Stimulated activated CD4-positive, alpha-beta T cell treated with anti-CD3 and anti-CD28 coated beads, Interleukin-4, amount 100 ng/mL, for 4 hours (primary cell): ENCODE measurements at places on chromosomes 1 and 21.

DNA sequence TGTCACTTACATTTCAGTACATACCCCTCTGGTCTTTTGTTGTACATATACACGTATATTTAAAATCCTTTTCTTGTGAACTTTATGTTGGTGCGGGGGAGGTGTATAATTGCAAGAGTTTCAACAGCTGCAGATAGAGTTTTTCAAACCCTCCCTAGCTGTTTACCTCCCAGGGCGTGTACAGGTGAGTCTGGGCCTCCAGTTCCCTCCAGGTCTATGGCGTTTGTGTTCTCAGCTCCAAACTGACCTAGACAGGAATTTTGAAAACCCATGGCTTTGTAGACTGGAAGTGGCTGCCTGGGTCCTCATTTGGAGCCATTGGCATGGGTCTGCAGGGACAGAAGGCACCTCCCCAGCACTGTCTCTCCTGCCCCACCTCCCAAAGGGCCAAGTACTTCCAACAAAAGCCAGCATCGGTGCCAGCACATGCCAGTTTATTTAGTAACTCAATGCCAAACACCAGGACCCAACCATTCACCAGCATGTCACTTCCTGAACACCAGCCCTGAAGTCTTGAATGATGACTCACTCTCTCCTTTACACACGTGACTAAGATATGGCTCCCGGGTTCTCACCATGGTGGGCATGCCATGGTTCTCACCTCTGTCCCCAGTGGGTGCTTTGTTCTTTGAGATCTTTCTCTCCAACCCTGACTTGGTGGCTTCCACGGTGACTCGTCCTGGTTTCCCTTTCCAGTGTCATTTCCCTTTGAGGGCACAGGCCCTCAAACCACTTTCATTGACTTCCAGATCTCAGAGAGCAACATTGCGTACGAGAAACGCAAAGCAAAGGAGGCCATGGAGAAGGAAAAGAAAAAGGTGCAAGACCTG is 57.3 kb upstream of the EFHD2 start:
- peak; percentile 9 for DNase-seq

DNA sequence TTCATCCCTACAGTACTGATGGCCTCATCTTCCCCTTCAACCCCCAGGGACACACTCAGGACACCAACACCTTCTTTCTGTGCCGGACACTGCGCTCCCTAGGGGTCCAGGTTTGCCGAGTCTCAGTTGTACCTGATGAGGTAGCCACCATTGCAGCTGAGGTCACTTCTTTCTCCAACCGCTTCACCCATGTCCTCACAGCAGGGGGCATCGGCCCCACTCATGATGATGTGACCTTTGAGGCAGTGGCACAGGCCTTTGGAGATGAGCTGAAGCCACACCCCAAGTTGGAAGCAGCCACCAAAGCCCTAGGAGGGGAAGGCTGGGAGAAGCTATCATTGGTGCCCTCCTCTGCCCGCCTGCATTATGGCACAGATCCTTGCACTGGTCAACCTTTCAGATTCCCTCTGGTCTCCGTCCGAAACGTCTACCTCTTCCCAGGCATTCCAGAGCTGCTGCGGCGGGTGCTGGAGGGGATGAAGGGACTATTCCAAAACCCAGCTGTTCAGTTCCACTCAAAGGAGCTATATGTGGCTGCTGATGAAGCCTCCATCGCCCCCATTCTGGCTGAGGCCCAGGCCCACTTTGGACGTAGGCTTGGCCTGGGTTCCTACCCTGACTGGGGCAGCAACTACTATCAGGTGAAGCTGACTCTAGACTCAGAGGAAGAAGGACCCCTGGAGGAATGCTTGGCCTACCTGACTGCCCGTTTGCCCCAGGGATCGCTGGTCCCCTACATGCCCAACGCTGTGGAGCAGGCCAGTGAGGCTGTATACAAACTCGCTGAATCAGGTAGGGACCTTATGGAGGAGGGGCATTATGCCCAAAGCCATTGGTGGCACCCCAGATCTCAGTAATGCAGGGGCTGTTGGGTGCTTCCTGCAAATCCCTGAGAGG is 5.1 kb upstream of the LENEP start:
- no peak for DNase-seq

- DNase-seq: no peak
Observed at GRCh38 chr1:116372191-116372590, 853 bp upstream of the ATP1A1 start.

DNA sequence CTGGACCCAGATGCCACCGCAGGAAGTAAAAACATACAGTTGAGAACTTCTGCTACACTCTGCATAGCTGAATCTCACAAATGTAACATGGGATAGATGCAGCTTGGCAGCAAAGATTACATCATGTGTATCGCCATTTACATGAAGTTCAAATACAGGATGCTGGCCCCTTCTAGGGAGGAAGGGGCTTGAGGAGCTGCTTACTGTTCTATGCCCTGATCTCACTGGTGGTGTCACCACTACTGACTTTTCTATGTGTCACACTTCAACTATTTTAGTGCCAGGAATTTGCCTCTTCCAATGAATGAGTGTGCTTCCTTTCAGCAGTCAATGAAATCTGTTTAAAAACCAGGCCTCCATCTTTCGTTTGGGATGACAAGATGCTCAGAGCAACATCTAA is 31.1 kb downstream of the MRAP start:
- DNase-seq: no peak

DNA sequence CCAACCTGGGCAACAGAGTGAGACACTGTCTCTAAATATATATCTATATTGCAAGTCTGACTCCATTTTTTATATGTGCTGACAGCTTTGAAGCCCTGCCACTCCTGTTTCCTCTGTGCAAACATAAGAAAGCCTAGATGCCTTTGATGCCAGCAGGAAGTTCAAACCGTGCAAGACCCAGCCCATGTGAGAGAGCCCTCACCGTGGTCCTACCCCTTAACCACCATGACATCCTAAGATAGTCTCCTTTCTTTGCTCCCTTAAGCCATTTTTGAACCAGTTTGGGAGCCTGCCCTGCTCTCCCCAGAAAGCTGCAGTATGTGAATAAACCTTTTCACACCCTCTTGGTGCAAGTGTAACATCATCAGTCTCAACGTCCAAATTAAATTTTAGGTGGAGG is 3.7 kb upstream of the DIPK1A start:
- DNase-seq: no peak

GRCh38 chr1:91575909-91576519 is 75.4 kb downstream of the CDC7 start:
- no peak for DNase-seq

DNA sequence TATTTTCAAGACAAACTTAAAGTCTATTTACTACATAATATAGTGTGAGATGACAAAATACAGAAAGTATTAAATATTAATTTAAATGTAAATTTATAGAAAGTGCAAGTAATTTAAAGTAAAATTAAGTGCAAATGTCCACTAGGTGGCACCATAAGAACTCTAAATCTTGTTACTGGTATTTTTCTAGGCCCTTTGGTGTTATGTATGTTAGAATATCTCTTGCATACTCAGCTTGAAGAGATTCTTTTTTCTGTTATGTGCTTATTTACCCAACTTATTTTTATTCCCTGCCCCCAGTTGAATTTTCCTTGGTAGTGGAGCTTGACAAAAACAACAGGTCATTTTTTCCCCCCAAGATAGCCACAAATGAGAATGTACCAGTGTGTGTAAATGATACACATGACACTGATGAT is 71.5 kb downstream of the RPS6KC1 start:
- no peak for DNase-seq

- DNase-seq: no peak
Observed at GRCh38 chr21:16800536-16801275, 712.1 kb upstream of the CXADR start.

DNA sequence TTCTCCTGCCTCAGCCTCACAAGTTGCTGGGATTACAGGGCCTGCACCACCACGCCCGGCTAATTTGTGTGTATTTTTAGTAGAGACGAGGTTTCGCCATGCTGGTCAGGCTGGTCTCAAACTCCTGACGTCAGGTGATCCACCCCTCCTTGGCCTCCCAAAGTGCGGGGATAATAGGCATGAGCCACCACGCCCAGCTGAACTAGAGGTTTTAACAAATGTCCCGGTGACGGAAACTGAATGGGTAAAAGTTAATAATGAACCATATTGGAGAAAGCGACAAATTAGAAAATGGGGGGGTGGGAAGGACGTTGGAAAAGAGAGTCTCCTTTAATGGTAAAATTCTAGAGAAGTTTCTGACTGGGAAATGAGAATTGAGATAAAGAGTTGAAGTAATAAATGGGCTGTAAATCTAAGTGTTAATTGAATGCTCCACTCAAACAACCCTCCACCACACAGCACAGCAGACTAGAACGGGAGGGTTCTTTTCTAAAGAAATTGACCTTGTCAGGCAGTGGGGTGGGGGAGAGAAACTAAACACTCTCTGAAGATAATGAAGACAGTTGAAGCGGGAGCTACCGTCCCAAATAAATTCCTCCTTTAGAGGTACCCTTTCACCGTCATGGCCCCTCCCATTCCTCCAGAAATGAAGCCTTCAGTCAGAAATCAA is 46.9 kb upstream of the PUM1 start:
- no peak for DNase-seq

DNA sequence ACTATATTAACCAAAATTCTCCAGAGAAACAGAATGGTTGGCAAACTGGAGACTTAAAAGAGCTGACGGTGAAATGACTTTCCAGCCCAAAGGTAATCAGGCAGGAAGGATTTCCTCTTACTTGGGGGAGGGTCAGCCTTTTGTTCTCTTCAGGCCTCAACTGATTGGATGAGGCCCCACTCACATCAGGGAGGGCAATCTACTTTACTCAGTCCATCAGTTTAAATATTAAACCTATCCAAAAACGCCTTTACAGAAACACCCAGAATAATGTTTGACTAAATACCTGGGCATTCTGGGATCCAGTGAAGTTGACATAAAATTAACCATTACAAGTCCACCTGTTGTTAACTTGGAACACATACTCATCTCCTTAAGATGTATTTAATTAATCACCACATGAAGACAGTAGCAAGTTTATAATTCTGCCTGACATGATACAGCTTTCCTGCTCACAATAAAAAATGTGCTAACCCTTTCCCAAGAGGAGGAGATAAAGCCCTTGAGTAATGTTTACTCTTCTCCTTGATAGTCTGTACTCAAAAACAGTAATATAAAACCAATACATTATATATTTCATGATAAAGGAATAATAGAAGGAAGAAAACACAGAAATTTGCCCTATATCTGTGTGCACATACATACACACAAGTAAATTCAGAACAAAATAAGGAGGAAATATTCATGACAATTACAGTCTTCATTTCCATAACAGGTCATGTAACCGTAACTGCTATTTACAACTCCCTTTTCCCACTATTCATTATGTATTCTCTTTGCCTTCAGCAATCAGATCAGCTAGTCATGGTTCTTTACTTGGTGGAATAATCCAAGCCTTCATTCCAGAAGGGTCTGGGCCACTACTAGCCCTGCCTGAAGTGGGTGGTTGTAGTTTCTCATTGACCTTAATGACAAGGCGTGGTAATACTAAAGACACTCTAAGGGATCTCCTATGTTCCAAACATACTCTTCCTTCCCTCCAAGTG is 107.5 kb upstream of the RUNX1 start:
- no peak for DNase-seq

- DNase-seq: no peak
Observed at GRCh38 chr1:200306944-200307754, 102.7 kb downstream of the ZNF281 start.

DNA sequence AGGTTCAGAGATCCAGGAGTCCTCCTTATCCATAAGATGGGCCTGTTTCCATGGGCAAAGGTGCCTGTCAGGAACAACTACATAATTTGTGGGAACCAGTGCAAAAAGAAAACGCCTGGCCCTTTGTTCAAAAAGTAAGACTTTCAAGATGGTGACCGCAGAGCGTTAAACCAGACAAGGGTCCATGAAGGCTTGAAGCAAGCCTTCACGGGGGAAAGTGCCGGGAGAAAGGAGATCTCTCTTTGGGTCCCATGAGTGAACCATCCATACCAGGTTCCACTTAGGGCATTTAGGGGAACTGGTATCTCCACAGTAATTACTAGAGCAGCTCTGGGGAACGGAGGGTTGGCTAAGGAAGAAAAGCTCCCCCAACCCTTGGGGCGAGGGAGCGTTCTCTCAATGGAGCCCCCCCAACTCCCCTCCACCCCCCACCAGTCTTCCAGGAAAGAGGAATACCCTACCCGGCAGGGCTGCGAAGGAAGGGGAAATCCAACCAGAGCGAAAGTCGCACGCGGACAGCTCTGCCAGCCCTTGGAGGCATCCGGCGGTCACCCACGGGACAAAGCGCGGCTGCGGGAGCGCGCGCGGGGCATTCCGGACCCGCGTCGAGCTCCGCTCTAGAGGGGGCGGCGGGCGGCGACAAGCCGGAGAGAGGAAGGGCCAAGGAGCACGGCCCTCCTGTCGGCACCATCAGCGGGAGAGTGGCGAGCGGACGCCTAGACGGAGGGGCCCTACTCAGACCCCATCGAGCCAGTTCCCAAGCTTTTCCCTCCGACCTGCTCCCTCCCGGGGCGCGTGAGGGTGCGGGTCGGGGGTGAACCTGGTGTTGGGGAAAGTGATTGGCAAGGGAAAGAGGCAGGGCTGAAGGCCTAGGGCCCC is 687 bp upstream of the RASSF5 start:
- DNase-seq: peak; percentile 15

GRCh38 chr1:12336413-12336812 is 106.6 kb downstream of the VPS13D start:
- no peak for DNase-seq

- no peak for DNase-seq
Observed at GRCh38 chr1:59163268-59164092, 133.4 kb upstream of the FGGY start.

DNA sequence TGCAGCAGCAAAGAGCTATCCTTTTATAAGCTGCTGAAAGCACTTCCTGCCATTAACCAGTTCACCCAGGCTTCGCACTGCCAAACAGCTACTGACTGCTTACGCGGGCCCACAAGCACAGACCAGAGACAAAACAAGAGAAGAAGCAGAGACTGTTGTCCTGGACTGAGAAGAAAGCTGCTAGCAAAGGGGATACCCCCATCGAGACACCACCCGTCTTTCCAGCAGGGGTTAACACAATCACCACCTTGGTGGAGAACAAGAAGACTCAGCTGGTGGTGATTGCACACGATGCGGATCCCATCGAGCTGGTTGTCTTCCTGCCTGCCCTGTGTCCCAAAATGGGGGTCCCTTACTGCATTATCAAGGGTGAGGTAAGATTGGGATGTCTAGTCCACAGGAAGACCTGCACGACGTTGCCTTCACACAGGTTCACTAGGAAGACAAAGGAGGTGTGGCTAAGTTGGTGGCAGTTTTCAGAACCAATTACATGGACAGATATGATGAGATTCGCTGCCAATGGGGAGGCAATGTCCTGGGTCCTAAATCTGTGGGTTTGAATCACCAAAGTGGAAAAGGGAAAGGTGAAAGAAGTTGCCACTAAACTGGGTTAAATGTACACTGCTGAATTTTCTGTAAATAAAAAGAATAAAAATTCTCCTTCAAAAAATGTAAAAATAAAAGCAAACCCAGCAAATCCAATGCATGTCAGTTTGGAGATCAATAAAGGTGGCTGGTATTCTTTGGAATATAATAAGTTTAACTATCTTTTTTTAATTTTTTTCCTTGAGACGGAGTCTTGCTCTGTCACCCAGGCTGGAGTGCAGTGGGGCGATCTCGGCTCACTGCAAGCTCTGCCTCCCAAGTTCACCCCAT is 1.2 kb downstream of the FMO5 start:
- DNase-seq: no peak
